PC-3 (cell line): ENCODE measurements at places on chromosomes 2 and 18.

- DNase-seq, result no peak
- no peaks in the 10 kb centered on the region for H3K27me3 ChIP-seq
- no peaks in the 10 kb centered on the region for H3K36me3 ChIP-seq
- H3K27ac ChIP-seq, result no peak overlapping the region
- H3K4me1 ChIP-seq, result no peaks in the 10 kb centered on the region
- H3K4me3 ChIP-seq, result no peak overlapping the region
Measured at GRCh38 chr2:204923957-204924356, 378.7 kb downstream of the PARD3B start.

GRCh38 chr2:236748801-236749200 is 179.2 kb downstream of the ACKR3 start:
- H3K27me3 ChIP-seq, result no peaks in the 10 kb centered on the region
- H3K4me3 ChIP-seq, result no peak overlapping the region
- H3K36me3 ChIP-seq, result no peaks in the 10 kb centered on the region

- no peak overlapping the region for H3K4me3 ChIP-seq
- peak; percentile 49 for DNase-seq
- no peaks in the 10 kb centered on the region for H3K27me3 ChIP-seq
Measured at GRCh38 chr2:58137221-58137620, 90.6 kb downstream of the VRK2 start.

DNA sequence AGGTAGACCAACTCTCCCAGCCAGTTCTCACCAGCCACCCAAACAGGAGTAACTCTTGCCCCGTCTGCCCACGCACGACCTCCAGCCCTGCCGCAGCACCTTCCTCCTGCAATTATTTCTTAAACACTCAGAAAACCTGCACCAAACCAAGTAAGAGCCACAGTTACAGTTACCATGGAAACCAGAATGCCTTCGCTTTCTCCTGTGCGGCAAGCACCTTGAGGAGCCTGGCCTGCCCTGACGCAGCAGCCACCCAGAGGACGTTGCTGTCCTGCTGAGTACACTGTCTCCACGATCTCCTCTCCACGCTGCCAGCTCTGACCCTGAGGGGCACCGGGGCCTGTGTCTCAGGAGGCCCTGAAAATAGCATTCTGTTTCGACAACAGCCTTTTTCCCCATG is 94.3 kb upstream of the SMIM21 start:
- H3K4me1 ChIP-seq, result no peaks in the 10 kb centered on the region
- no peak overlapping the region for H3K27ac ChIP-seq
- H3K27me3 ChIP-seq, result peaks cover 94% of the 10 kb centered on the region
- no peak overlapping the region for H3K4me3 ChIP-seq
- H3K36me3 ChIP-seq, result no peaks in the 10 kb centered on the region

- DNase-seq, result peak; percentile 35
- H3K36me3 ChIP-seq, result no peaks in the 10 kb centered on the region
- no peak overlapping the region for H3K4me3 ChIP-seq
- peaks cover 53% of the 10 kb centered on the region for H3K4me1 ChIP-seq
Measured at GRCh38 chr2:43424262-43425207, 171.3 kb downstream of the THADA start.

- H3K36me3 ChIP-seq, result no peaks in the 10 kb centered on the region
- no peak overlapping the region for H3K27ac ChIP-seq
- H3K4me3 ChIP-seq, result no peak overlapping the region
- H3K27me3 ChIP-seq, result peaks cover 72% of the 10 kb centered on the region
- H3K4me1 ChIP-seq, result no peaks in the 10 kb centered on the region
Measured at GRCh38 chr2:164569378-164569777, 51.9 kb downstream of the GRB14 start.

DNA sequence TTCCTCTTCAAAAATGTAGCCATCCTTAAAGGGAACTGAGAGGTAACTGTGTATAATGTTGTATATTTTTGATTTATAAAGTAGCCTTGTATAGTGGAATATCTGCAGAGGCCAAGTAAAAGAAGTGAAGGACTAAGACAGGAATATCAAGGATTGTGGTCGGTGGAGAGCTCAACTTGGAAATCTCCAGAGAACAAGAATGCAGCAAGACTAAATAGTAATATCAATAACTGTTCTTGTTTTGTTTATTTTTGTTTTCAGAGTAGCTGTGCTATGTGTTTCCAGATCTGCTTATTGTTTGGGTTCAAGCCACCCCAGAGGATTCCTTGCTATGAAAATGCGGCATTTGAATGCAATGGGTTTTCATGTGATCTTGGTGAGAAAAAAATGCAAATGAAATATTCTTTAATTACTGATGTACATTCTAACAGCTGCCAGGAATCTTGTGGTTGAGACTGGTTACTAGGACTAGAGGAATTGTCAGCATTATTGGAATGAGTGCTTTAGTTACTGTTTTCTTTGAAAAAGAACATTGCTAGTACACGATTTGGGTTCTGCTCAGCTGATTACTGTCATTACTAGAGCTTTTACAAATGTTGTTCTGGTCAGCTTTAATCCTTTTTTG is 25.0 kb downstream of the FASTKD2 start:
- no peak for DNase-seq
- H3K4me1 ChIP-seq, result no peaks in the 10 kb centered on the region
- no peak overlapping the region for H3K27ac ChIP-seq

DNA sequence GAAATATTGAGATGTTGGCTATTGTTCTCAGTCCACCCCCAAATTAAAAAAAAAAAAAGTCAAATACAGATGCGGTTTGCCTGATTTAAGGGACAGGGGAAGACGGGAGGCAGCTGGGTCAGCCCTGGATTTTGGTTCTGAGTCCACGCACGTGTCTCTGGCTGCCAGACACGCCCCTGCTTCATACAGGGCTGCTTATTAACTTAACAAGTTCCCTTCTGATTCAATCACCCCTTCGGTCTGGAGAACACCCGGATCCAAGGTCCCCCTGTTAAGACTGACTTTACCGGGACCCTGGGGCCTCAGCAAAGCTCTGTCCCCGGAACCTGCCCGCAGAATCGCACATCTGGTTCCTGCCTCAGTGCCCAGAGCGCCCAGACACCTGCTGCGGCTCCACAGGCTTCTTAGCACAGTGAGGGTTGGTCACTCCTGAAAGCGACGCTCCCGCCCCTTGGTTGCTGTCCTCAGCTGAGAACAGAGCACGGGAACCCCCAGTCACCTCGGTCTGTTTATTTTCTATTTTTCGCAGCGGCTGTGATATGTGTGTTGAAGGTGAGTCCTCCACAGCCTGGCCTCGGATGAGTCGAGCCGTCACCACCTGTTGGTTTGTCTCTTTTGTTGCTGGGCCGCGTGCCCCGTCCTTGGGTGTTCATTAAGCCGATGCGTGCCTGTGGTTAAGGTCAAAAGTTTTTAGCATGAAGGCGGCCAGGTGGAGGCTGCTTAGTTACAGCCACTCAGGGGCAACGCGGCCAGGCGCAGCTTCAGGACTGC is 57.2 kb downstream of the RTP5 start:
- no peak for DNase-seq
- H3K27me3 ChIP-seq, result no peaks in the 10 kb centered on the region
- H3K4me3 ChIP-seq, result no peak overlapping the region
- H3K4me1 ChIP-seq, result no peaks in the 10 kb centered on the region
- H3K36me3 ChIP-seq, result no peaks in the 10 kb centered on the region
- H3K27ac ChIP-seq, result no peak overlapping the region

DNA sequence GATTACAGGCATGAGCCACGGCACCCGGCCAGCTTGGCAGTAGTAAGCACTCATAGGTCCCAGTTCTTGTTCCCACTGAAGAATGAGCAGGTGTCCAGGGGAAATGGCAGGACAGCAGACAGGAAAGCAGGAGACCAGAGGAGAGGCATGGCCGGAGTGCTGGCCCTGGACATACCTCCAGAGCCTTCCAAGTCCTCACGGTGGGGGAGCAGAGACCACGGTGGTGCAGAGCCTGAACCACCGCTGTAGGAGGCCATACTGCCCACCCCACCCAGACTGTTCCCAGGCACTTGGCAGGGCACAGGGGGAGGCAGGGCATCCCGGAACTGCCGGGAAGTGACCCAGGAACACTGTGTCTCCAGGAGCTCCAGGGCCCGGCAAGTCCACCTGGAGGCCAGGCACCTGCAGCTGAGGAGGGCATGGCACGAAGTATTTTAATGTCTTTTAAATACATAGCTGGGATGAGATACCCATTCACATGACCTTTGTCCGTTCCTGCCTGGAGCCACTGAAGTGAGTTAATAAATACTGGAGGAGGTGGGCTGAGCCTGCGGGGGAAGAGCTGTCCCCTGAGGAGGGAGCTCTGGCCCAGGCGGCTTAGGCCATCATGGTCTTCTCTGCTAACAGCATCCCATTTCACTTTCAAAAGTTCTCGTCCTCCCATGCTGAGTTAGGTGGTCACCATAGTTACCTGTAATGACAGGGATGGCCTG is 49.7 kb upstream of the TFCP2L1 start:
- no peaks in the 10 kb centered on the region for H3K27me3 ChIP-seq
- DNase-seq, result no peak

DNA sequence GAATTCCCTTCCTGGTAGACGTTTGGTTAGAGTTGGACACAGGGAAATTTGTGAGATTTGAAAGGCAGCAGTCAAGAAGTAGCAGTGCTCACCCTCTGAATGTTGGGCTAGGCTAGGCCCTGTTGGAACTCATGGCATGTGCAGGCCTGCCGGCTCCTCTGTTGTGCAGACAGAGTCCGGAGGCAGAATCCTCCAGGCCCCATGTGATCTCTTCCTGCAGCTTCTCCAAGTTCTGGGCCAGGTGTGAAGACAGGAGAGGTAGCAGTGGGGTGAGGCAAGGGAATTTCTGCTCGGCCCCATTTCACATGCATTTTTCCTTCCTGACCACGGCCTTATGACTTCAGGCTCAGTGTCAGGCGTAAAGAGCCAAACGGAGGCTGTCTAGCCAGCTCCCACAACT is 36.9 kb upstream of the RAB31 start:
- peaks cover 19% of the 10 kb centered on the region for H3K4me1 ChIP-seq
- H3K27ac ChIP-seq, result no peak overlapping the region
- H3K27me3 ChIP-seq, result no peaks in the 10 kb centered on the region
- H3K36me3 ChIP-seq, result no peaks in the 10 kb centered on the region
- no peak overlapping the region for H3K4me3 ChIP-seq

GRCh38 chr2:86213056-86213455 is 13.8 kb downstream of the MRPL35 start:
- H3K4me3 ChIP-seq, result no peak overlapping the region
- H3K36me3 ChIP-seq, result peaks cover 47% of the 10 kb centered on the region; the same call in 1 of the 2 replicates
- H3K4me1 ChIP-seq, result no peaks in the 10 kb centered on the region
- peak; percentile 11 for DNase-seq
- peak overlapping the region; percentile 40 for H3K27ac ChIP-seq
- no peaks in the 10 kb centered on the region for H3K27me3 ChIP-seq

DNA sequence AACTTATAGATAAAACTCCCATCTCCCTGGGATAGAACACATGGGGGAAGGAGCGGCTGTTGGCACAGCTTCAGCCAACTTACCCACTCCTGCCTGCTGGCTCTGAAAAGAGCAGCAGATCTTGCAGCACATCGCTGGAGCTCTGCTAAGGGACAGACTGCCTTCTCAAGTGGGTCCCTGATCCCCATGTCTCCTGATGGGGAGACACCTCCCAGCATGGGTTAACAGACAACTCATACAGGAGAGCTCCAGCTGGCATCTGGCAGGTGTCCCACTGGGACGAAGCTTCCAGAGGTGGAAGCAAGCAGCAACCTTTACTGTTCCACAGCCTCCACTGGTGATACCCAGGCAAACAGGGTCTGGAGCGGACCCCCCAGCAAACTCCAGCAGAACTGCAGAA is 673.3 kb downstream of the NRXN1 start:
- H3K36me3 ChIP-seq, result no peaks in the 10 kb centered on the region
- no peaks in the 10 kb centered on the region for H3K27me3 ChIP-seq
- H3K27ac ChIP-seq, result no peak overlapping the region

DNA sequence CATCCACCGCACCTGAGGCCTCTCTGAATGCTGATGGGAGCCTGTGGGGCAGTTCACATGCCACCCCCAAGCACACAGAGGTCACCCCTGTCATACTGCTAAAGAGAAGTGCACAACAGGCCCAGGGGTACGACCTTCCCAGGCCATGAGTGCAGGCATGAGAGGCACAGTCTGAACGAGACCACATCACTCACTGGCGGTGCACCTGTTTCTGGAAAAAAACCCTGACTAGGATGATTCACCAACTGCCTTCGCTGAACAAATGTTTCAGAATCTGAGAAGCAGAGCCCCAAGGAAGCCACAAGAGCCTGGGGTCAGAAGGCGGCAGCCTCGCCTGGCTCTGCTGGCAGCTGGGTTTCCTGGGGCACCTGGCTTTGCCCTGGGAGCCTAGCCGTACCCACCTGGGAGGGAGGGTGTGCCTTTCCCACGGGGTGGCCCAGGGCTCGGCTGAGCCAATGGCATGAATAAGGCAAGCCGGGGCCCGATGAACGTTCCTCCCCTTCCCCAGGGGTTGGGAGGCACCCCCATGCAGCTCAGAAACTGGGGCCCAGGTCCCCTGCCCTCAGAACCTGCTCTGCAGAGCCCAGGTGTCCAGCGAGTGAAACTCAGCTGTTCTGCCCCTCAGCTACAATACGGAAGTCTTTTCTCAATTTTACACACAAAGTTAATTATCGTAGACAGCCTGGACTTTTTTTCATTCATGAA is 73.8 kb downstream of the HDAC4 start:
- peak; percentile 50 for DNase-seq
- no peak overlapping the region for H3K27ac ChIP-seq
- H3K4me3 ChIP-seq, result no peak overlapping the region

- peak within 1 kb of the TSS; percentile 49 for H3K27ac ChIP-seq
- DNase-seq, result peak; percentile 87
- H3K27me3 ChIP-seq, result no peaks in the 10 kb centered on the region
- H3K4me3 ChIP-seq, result peak within 1 kb of the TSS; percentile 99
- peaks cover 11% of the 10 kb centered on the region; the same call in 1 of the 2 replicates for H3K4me1 ChIP-seq
Measured at GRCh38 chr2:63050334-63051041, at the start of gene OTX1. OTX1 (plus strand) TSS chr2:63050830; CDS start chr2:63052991, 2,161 bp downstream.

- H3K4me1 ChIP-seq, result peaks cover 34% of the 10 kb centered on the region
- peak overlapping the region; percentile 39 for H3K27ac ChIP-seq
- no peaks in the 10 kb centered on the region for H3K27me3 ChIP-seq
- H3K36me3 ChIP-seq, result no peaks in the 10 kb centered on the region; the same call in 1 of the 2 replicates
Measured at GRCh38 chr2:134233728-134234136, 20.1 kb upstream of the MGAT5 start.

DNA sequence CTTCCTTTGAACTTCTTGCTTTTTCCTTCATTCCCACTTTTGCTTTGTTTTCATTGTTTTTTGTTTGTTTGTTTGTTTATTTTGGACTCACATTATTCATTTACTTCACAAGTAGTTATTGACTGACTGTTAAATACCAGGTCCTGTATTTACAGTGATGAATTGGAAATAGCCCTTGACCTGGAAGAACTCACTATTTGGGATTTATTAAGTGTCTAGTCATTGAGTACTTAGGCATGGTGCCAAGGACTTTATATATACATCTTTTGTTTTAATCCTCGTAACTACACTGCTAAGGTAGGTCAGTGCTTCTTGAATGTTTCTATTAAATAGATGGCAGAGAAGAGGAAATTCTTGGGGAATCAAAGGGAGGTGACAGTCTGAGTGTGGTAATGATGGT is 11.1 kb downstream of the SPOPL start:
- H3K27ac ChIP-seq, result peak overlapping the region; percentile 42
- DNase-seq, result peak; percentile 80
- H3K36me3 ChIP-seq, result no peaks in the 10 kb centered on the region
- H3K4me1 ChIP-seq, result peaks cover 22% of the 10 kb centered on the region
- H3K27me3 ChIP-seq, result no peaks in the 10 kb centered on the region

GRCh38 chr18:74277296-74277695 is 14.5 kb downstream of the CYB5A start:
- H3K27ac ChIP-seq, result no peak overlapping the region
- H3K27me3 ChIP-seq, result no peaks in the 10 kb centered on the region
- H3K4me3 ChIP-seq, result no peak overlapping the region
- H3K36me3 ChIP-seq, result no peaks in the 10 kb centered on the region
